ENCODE measurements at places on chromosomes 12 and 14. TPM values are rescaled to one million over a fixed set of nuclear protein-coding genes. Genes with fewer than 3 reads are reported as not detected.

GRCh38 chr12:127657036-127657435 is 609.9 kb upstream of the TMEM132C start:
- H3K27ac ChIP-seq: no peak overlapping the region
- no peak overlapping the region for H3K4me3 ChIP-seq
- H3K36me3 ChIP-seq: no peaks in the 10 kb centered on the region
- H3K27me3 ChIP-seq: no peaks in the 10 kb centered on the region
- no peaks in the 10 kb centered on the region for H3K4me1 ChIP-seq

The PLEKHA5 gene
- total RNA-seq: 30.2 TPM

DNA sequence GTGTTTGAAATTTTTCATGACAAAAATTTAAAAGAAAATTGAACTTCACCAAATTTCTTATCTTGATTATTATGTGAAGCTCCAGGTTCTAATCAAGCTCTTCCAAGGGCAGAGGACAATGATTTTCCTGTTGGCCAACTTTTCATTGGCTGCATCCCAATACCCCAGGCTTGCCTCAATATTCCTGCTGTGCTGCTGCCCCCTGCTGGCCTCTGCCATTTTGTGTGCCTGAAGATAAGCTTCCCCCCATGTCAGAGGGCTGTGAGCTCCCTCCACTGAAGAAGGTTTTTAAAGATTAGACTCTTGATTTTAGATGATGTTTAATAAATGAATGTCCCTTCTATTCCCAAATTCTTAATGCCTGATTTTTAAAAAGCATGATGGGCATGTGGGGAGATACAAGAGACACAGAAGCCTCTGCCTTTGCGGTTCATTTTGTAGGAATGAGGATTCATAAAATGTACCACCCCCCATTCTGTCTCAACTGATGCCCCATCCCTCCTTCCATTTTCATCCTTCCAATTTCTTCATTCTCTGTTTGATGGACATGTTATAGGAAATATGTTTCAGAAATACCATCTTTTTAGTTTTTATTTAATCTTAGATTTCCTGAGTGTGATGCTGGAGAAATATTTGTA is 76.7 kb upstream of the RGS6 start:
- no peak overlapping the region for H3K27ac ChIP-seq
- H3K4me3 ChIP-seq: no peak overlapping the region
- no peaks in the 10 kb centered on the region for H3K36me3 ChIP-seq
- no peaks in the 10 kb centered on the region for H3K27me3 ChIP-seq
- H3K4me1 ChIP-seq: no peaks in the 10 kb centered on the region

GRCh38 chr12:124686370-124687173 is 119.2 kb upstream of the NCOR2 start:
- no peak overlapping the region for H3K27ac ChIP-seq
- no peaks in the 10 kb centered on the region for H3K27me3 ChIP-seq
- no peaks in the 10 kb centered on the region for H3K36me3 ChIP-seq
- H3K4me1 ChIP-seq: peaks cover 64% of the 10 kb centered on the region
- H3K4me3 ChIP-seq: no peak overlapping the region

GRCh38 chr12:108823804-108824203 is 33.6 kb downstream of the SSH1 start:
- peak overlapping the region; percentile 86 for H3K27ac ChIP-seq
- no peaks in the 10 kb centered on the region for H3K27me3 ChIP-seq
- H3K36me3 ChIP-seq: peaks cover 27% of the 10 kb centered on the region
- no peak overlapping the region for H3K4me3 ChIP-seq
- DNase-seq: no peak

The ARPC3 gene
- 238 TPM for total RNA-seq

The ANKS1B gene
- 5.3 TPM for total RNA-seq

The PLBD1 gene
- total RNA-seq: 49.3 TPM

GRCh38 chr12:93526786-93527428 is 45.6 kb upstream of the SOCS2 start:
- no peak overlapping the region for H3K4me3 ChIP-seq
- no peaks in the 10 kb centered on the region for H3K4me1 ChIP-seq
- DNase-seq: no peak
- no peak overlapping the region for H3K27ac ChIP-seq

DNA sequence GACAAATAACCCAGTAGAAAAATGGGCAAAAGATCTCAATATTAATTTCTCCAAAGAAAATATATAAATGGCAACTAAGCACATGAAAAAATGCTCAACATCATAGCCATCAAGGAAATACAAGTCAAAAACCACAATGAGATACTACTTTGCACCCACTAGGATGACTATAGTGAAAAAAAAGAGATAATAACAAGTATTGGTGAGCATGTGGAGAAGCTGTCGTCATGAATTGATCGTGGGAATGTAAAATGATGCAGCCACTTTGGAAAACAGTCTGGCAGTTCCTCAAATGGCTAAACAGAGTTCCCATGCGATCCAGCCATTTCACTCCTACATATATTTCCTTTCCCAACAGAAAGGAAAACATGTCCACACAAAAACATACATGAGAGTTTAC is 18.1 kb downstream of the JDP2 start:
- H3K36me3 ChIP-seq: peaks cover 37% of the 10 kb centered on the region
- no peak for DNase-seq
- H3K27me3 ChIP-seq: no peaks in the 10 kb centered on the region
- H3K4me3 ChIP-seq: no peak overlapping the region
- peaks cover 37% of the 10 kb centered on the region for H3K4me1 ChIP-seq

DNA sequence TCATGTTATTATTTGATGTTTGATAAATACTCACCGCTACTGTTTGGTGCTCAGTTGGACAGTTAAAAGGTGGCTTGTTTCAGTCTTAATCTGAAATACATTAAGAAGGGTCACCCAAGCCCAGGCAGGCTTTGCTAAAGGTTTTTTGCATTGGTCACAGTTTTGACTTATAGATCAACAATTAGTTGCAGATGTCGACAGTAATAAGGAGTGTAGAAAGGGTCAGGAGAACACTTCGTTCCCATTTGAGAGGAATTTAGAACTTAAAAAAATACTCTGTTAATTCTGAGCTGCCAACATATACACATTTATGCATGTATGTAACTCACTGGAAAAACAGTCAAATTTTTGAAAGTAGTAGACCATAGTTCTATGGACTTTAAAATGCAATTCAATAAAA is 130.3 kb downstream of the TMEM30B start:
- DNase-seq: no peak
- no peak overlapping the region for H3K4me3 ChIP-seq
- no peaks in the 10 kb centered on the region for H3K36me3 ChIP-seq
- no peak overlapping the region for H3K27ac ChIP-seq
- no peaks in the 10 kb centered on the region for H3K27me3 ChIP-seq
- no peaks in the 10 kb centered on the region for H3K4me1 ChIP-seq

The GLS2 gene
- 5.5 TPM for total RNA-seq

DNA sequence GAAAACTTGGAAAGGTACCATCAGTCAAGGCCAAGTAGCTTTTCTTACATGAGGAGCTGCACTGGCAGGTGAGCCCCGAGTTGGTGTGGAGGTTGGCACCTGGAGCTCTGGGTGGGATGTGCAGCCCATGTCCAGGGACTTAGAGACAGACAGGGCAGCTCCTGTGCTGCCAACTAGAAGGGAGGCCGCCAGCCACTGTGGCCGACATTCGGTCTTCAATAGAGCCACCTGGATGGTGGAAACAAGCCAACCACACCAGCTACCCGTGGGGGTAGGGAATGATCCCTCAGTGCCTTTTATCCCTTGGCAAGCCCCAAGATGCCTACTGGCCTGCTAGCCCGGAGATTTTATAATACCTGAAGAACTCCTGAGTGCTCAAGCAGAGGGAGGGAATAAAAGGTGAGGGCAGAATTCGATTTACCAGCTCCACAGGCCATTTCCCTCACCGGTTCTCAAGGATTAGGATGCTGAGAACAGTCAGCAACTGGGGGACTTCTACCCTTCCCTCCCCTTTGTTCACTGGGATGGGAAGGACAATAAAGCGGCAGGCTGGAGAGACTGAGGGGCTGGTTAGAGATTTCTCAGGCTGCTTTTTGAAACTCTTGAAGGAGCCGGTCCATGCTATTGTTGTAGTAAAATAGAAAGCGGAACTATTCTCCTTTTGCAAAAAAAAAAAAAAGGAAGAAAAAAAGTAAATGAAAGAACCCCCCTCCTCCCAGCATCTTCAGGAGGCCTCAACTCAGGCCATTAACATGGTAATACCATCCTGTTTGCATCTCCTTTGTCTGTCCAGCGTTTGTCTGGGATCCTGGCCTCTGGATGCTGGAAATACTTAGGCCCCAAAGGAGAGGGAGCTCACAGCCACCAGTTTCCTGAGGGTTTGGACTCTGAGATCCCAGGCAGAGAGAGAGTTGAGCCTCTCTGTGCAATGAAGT is 321.6 kb downstream of the ZFP36L1 start:
- no peaks in the 10 kb centered on the region for H3K36me3 ChIP-seq
- no peak for DNase-seq
- H3K27ac ChIP-seq: no peak overlapping the region
- no peaks in the 10 kb centered on the region for H3K27me3 ChIP-seq
- H3K4me3 ChIP-seq: no peak overlapping the region

The KRT85 gene
- not detected for total RNA-seq

DNA sequence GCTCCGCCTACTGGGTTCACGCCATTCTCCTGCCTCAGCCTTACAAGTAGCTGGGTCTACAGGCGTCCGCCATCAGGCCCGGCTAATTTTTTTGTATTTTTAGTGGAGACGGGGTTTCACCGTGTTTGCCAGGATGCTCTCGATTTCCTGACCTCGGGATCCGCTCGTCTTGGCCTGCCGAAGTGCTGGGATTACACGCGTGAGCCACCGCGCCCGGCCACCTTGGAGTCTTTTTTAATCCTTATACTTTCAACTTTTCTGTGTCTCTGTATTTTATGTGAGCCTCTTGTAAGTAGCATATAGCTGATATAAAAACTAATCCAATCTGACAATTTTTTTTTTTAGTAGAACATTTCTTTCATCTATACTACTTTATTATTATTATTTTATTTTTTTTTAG is 15.6 kb downstream of the HSD17B6 start:
- H3K4me3 ChIP-seq: no peak overlapping the region
- no peaks in the 10 kb centered on the region for H3K27me3 ChIP-seq
- H3K36me3 ChIP-seq: no peaks in the 10 kb centered on the region
- DNase-seq: no peak
- no peak overlapping the region for H3K27ac ChIP-seq
- H3K4me1 ChIP-seq: no peaks in the 10 kb centered on the region

GRCh38 chr14:65566820-65567522 is 154.4 kb downstream of the FUT8 start:
- no peaks in the 10 kb centered on the region for H3K36me3 ChIP-seq
- no peaks in the 10 kb centered on the region for H3K4me1 ChIP-seq

The ANKRD33 gene
- total RNA-seq: not detected

DNA sequence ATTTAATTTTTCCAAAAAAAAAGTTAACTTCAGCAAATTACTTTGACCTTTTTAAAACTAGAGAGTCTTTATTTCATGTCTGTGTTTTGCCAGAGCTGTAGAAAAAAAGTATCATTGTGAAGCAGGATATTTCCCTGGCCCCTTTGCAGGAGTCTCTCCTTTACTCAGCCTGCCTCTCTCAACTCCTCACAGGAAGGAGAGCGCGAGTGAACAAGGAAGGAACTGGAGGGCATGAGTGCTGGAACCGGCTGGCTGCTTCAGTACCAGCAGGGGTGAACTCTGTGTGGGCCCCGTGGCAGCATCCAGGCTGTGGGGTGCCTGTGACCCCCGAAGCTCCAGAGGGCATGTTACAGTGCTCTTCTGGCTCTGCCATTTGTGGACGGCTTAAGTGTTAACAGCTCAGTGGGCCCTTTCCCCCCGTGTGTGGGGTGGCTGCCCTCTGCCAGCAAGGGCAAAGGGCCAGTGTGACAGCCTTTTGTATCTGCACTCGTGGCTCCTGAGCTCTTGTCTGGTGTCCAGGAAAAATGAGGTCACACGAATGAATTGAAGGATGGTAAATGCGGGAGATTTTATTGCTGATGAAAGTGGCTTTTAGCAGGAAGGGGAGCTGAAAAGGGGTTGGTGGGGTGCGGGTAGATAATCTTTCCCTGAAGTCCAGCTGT is 76.6 kb upstream of the KCNH3 start:
- no peak for DNase-seq
- no peak overlapping the region for H3K4me3 ChIP-seq
- no peaks in the 10 kb centered on the region for H3K27me3 ChIP-seq

The MFAP5 gene
- total RNA-seq: 2.8 TPM

GRCh38 chr12:2277492-2278155 is 224.8 kb downstream of the CACNA1C start:
- no peaks in the 10 kb centered on the region for H3K27me3 ChIP-seq
- no peak overlapping the region for H3K4me3 ChIP-seq

DNA sequence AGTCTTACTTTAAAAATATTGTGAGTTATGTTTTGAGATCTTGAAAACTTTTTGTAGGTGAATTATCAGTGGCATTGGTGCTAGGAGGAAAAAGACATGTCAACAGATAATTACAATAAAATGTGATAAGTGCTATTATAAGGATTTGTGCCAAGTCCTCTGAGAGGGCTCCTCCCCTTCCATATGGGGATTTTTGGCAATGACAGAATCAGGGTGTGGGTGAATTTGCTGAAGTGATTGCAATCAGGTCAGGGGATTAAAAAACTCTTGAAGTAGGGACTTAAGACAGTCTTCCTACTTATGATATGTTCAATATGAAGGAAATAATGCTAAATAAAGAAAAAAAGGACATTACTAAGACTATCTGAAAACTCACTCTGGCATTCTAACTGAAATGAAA is 122.5 kb downstream of the SLC15A5 start:
- H3K4me1 ChIP-seq: no peaks in the 10 kb centered on the region
- H3K4me3 ChIP-seq: no peak overlapping the region

DNA sequence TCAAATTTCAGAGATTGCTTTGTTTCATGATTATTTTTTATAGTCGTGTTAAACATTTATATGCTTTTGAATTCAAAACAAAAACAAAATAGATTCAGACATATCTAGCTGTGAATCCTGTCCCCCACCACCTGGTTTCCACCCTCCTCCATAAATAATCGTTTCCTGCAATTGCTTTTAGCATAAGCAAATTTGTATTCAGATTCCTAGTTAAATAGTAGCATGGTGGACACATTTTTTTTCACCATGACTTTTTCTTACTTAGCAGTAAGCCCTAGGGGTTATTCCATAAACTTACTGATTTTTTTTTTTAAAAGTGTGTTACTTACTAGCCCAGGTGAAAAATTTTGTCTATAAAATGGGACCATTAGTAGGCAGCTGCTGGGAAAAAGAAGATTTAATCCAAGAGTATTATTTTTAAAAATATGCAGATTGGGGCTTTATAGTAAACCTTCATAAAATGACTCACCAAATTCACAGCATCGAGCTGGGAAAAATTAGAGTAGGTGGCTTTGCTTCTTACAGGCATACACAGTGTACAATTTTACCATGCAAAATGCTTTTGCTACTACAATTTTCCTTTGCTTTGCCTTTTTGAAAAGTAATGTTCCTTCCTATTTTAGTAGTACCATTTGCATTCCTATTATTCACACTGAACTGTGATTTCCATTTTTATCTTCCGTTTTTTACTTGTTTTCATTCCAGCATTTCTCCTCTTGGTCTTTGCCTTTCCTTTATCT is 117.8 kb downstream of the BTG1 start:
- DNase-seq: no peak
- no peaks in the 10 kb centered on the region for H3K27me3 ChIP-seq

- H3K27ac ChIP-seq: no peak overlapping the region
- no peaks in the 10 kb centered on the region for H3K36me3 ChIP-seq
- H3K27me3 ChIP-seq: no peaks in the 10 kb centered on the region
- H3K4me3 ChIP-seq: no peak overlapping the region
- no peak for DNase-seq
Measured at GRCh38 chr12:10454531-10454930, 1.4 kb upstream of the KLRC1 start.

- H3K4me1 ChIP-seq: no peaks in the 10 kb centered on the region
- DNase-seq: no peak
- no peak overlapping the region for H3K4me3 ChIP-seq
- no peaks in the 10 kb centered on the region for H3K27me3 ChIP-seq
Measured at GRCh38 chr12:103556890-103557627, 30.0 kb upstream of the STAB2 start.
